ENCODE measurements at places on chromosomes 2 and 18.
A peak's percentile ranks its signal among the peaks of the same experiment; 100 is the strongest.

GRCh38 chr2:97546711-97547110 lies 43.0 kb downstream of the ANKRD36B start:
- peaks cover 39% of the 10 kb centered on the region for H3K36me3 ChIP-seq
- H3K27ac ChIP-seq, result no peak overlapping the region
- H3K27me3 ChIP-seq, result no peaks in the 10 kb centered on the region

GRCh38 chr2:2898744-2899143 lies 478.9 kb downstream of the EIPR1 start:
- no peak for DNase-seq
- H3K27ac ChIP-seq, result no peak overlapping the region
- peaks cover 2% of the 10 kb centered on the region for H3K27me3 ChIP-seq
- peaks cover 14% of the 10 kb centered on the region for H3K4me1 ChIP-seq

DNA sequence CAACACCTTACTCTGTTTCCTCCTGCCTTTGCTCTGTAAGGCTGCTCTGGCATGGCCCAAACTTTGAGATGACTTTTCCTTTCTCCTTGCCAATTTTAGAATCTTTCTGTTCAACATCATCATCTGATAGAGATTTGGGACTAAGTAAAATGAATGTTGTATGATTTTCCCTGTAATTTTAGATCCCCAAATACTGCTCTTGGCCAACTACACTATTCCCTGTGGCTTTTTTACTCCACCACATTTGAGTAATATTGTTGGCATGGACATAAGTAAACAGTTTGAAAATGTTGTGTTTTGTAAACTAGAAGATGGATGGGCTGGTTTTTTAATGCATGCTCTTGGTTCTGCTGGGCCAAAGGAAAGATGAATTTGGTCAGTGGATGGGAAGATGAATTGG lies 12.1 kb downstream of the LTBP1 start:
- DNase-seq, result no peak
- peaks cover 8% of the 10 kb centered on the region for H3K27me3 ChIP-seq
- H3K4me3 ChIP-seq, result no peak overlapping the region

DNA sequence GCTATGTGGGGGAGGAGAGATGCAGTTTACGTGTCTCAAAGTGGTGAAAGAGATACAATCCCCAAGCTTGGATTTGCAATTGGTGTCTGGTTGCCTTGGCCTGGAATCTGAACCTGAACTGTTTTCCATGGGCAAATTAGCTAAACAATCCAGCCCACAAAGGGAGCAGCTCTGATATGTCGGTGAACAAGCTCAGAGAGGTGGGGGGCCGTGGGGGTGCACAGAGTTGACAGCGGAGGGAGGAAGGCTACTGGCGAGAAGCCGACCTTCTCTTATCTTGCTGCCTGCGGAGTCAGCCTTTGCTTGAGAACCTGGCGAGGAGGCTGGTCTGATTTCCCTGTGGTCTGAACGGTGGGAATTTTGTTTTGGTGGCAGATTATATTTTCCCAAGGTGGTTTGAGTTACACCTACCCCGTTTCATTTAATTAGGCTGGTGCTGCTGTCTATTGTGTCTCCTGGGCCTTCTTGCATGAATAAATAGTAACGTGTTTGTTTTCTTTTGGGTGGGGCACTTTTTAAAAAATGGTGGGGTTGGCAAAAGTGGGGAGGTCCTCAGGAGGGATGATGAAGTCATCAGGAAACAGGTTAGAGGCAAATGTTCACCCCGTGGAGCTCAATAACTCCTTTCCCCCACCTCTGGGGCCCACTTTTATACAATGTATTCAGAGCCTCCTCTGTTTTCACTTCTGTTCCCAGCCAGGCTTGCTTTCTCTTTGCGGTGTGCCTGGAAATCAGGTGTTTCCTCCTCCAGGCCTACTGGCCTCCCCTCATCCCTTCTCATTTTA lies 80.9 kb upstream of the IGFBP5 start:
- H3K27ac ChIP-seq, result no peak overlapping the region
- no peak for DNase-seq

GRCh38 chr2:58852243-58852642 lies 611.1 kb upstream of the FANCL start:
- no peaks in the 10 kb centered on the region for H3K36me3 ChIP-seq
- DNase-seq, result no peak
- H3K27ac ChIP-seq, result no peak overlapping the region
- no peaks in the 10 kb centered on the region for H3K4me1 ChIP-seq
- no peak overlapping the region for H3K4me3 ChIP-seq

DNA sequence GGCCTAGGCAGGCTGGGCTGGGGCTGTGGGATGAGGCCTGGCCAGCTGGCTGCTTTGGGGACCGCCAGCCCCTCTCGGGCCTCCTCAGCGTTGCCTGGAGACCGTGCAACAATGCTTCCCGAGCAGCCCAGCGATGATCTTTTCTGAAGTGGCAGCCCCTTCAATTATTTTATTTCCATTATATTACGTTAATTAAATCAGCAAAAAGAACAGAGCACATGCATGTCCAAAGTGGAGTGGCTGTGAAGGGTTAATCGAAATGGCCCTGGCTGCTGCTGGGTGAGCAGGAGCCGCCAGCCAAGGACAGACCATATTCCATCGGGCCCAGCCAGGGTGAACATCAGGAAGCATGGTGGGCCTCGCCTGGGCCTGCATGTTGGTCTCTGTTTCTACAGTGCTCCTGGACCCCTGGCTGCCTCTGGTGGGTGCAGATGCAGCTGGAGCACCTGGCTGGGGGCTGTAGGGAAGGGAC lies 245.5 kb downstream of the MYCN start:
- no peaks in the 10 kb centered on the region for H3K27me3 ChIP-seq
- no peak overlapping the region for H3K4me3 ChIP-seq
- no peak for DNase-seq

DNA sequence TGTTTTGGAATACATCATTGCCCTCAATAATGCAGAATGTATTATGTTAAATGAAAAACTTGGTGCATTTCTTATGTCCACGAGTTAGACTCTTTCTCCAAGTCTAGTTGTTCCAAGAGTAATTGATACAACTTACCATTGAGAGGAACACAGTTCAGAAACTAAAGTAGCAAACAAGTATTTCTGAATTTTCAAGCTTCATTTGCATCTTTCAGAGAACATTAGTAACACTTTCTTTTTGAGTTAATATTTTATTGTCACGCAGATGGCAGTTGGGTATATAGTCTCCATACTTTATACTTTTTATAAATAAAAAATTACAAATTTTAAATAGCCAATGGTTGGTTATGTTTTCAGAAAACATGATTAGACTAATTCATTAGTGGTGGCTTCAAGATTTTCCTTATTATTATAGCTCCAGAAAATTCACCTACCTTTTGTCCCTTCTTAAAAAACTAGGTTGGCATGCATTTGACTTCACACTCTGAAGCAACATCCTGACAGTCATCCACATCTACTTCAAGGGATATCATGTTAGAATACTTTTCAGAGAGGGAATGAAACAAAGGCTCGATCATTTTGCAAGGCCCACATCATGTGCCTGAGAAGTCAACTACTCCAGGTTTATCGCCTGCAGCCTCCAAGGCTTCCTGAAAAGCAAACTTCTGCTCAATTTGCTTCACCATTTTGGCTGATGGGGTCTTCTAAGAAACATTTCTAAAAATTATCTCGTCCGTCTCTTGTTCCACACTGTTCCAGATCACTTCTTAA lies 29.9 kb downstream of the LYPD6B start:
- peak overlapping the region; percentile 61 for H3K27ac ChIP-seq
- H3K4me1 ChIP-seq, result peaks cover 19% of the 10 kb centered on the region
- peaks cover 10% of the 10 kb centered on the region for H3K27me3 ChIP-seq

GRCh38 chr2:180747728-180748127 lies 232.7 kb upstream of the UBE2E3 start:
- H3K4me3 ChIP-seq, result no peak overlapping the region
- H3K4me1 ChIP-seq, result no peaks in the 10 kb centered on the region
- no peaks in the 10 kb centered on the region for H3K36me3 ChIP-seq
- no peak overlapping the region for H3K27ac ChIP-seq

DNA sequence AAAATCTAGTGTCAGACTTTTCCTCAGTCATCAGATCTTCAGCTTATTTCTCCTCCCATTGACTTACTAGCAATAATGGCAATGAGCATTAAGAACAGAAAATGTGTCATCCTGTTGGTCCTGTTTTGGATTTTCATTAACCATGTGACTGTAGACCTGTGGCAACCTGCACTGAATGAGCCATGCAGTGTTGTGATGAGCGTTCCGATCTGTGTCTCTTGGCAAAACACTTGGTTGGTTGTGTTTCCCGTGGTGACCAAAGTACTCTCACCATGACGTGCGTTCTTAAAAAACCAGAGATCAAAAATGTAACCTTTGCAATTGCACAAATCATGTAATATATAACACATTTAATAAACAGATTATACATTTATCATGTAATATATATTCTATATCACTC lies 138.6 kb downstream of the MAP3K20 start:
- peaks cover 12% of the 10 kb centered on the region for H3K4me1 ChIP-seq
- no peak for DNase-seq
- H3K27me3 ChIP-seq, result no peaks in the 10 kb centered on the region
- no peak overlapping the region for H3K4me3 ChIP-seq
- H3K36me3 ChIP-seq, result peaks cover 6% of the 10 kb centered on the region

- H3K4me3 ChIP-seq, result no peak overlapping the region
- peaks cover 2% of the 10 kb centered on the region for H3K27me3 ChIP-seq
- DNase-seq, result no peak
- no peaks in the 10 kb centered on the region for H3K4me1 ChIP-seq
- H3K36me3 ChIP-seq, result no peaks in the 10 kb centered on the region
These were observed 213.9 kb downstream of the PIK3C3 start for GRCh38 chr18:42168907-42169306.

GRCh38 chr2:9341337-9341887 lies 81.9 kb downstream of the ITGB1BP1 start:
- no peak overlapping the region for H3K27ac ChIP-seq
- no peak for DNase-seq
- H3K27me3 ChIP-seq, result peaks cover 9% of the 10 kb centered on the region
- H3K36me3 ChIP-seq, result no peaks in the 10 kb centered on the region
- H3K4me1 ChIP-seq, result no peaks in the 10 kb centered on the region
- H3K4me3 ChIP-seq, result no peak overlapping the region
